Right ventricle myocardium superior (tissue), 1 donor: ENCODE measurements at places on chromosomes 3 and 15. TPM values are rescaled to one million over a fixed set of nuclear protein-coding genes. Genes with fewer than 3 reads are reported as not detected.

GRCh38 chr3:12024959-12025570 lies 20.9 kb downstream of the SYN2 start:
- DNase-seq: no peak

DNA sequence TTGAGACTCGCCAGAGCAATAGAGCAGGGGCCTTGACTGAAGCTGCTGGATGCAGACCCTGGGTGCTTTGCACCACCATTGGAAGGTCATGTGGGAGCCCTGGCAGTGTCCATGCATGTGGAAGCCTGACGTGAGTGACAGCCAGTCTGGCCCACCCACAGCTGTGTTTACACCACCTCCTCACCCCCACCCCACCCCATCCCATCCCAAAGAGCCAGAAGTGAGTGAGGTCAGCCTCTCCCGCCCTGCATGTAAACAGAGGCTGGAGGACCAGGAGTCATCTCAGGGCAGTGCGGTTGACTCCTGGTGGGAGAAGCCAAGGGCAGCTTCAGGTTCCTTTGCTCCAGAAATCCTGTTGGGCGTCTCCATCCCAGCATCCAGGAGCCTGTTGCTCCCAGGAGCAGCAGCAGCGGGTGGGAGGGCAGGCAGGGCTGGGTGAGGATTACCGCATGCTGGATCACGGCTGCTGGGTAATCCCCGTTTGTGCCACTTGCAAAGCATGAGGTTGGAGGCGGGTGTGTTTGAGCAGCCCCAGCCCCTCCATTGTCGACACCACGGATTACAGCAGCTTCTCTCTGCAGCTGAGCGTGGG lies 44.6 kb downstream of the CORO2B start:
- DNase-seq: no peak

- DNase-seq: no peak
Measured at GRCh38 chr3:124360155-124360554, 368.2 kb upstream of the ROPN1 start.

DNA sequence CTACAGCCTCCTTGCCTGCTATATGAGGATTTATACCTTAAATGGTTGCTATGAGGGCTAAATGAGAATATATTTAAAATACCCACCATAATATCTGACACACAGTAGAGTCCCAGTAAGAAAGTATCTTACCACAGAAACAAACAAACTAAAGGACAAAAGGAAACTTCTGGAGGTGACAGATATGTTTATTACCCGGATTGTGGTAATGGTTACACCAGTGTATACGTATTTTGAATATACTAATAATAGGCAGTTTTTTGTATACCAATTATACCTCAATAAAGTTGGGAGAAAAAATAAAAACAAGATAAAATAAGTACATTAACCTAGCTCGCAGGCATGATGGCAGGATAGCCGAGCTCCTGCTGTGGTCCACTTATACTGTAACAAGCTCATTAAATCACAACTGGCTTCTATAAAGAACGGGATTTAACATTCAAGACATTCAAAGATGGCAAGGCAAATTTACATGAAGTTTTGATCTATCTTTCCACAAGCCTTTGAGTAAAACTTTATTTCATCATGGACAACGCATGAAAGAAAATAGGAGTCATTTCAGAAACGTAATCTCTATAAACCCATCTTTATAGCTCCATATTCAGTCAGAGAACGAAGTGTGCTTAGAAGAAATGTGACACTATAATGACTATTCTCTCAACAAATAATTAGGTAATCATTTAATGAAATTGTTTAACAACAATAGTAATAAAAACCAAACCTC lies 1.5 kb downstream of the RPN1 start:
- DNase-seq: no peak

GRCh38 chr3:99551520-99551919 lies 86.9 kb upstream of the COL8A1 start:
- DNase-seq: no peak

- no peak for DNase-seq
Measured at GRCh38 chr3:37897763-37898162, 36.1 kb downstream of the CTDSPL start.

DNA sequence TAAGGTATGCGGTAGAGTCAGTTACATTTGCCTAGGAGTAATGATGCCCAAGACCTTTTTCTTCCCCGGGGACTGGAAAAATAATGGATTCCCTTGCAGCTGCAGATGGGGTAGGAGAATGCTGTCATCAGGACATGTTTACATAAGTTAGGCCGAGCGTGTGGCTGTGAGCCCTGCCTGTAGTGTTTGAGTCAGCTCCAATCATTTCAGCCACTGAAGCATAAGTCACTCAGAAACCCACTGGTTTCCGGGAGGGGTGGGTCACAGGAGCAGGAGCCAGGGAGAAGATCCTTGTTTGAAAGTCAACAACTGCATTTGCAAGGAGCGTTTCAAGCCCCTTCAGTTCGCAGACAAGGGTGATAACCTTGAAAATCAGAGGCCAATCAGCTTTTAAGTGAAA lies 562.3 kb downstream of the MCTP2 start:
- no peak for DNase-seq

- DNase-seq: no peak
Measured at GRCh38 chr3:12854565-12854964, 13.2 kb upstream of the RPL32 start.

GRCh38 chr15:51023499-51023898 lies 71.2 kb downstream of the TNFAIP8L3 start:
- DNase-seq: no peak

DNA sequence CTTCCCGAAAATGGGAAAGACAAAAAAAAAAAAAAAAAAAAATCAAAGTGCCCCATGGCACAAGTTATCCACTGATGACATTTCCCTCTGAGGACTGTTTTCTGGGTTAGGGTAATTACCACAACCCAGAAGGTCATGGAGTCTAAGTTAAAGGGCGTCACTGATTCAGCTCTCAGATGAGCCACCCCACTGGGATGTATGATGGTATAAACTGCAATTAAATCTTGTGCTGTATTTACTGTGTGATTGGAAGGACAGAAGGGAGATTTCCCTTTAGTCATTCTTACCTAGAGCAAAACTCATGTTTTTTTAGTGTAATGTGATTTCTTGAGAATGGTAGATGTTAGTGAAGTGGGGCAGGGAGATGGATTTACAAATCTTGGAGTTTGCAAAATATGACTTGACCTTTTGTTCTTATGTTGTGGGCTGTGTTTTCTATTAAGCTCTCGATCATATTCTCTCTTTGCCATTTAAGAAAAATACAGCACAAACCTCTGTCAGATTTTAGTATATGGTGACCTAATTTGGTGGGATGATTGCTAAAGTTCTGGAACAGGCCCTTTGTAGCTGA lies 244.2 kb downstream of the PTPRG start:
- no peak for DNase-seq

- DNase-seq: no peak
Measured at GRCh38 chr3:60226912-60227311, 1024.3 kb downstream of the FHIT start.

- DNase-seq: no peak
Measured at GRCh38 chr3:69241769-69242168, 119.4 kb upstream of the LMOD3 start.

- DNase-seq: no peak
Measured at GRCh38 chr3:44467241-44467640, 10.2 kb downstream of the ZNF445 start.

GRCh38 chr3:134320749-134321148 lies 53.5 kb downstream of the AMOTL2 start:
- DNase-seq: no peak

GRCh38 chr15:63905558-63906265 lies 72.0 kb upstream of the HERC1 start:
- no peak for DNase-seq

GRCh38 chr3:27326629-27327545 lies 42.3 kb downstream of the NEK10 start:
- no peak for DNase-seq

DNA sequence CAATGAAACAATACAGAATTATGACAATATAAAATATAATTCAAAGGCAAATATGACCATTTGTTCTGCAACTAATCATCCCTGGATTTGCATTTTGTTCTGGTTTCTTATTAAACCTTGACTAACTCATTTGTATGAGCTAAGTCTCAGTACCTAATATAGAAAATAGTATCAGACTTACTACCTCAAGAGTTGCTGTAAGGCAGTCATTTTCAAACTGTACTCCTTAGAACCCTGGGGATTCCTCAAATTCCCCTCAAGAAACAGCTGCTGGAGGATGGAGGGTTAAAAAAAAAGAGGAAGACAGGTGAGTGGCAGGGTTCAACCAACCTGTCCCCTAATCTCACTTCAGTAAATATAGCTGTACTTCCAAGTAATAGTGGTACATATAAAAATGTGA lies 11.1 kb downstream of the ZBTB11 start:
- DNase-seq: no peak

DNA sequence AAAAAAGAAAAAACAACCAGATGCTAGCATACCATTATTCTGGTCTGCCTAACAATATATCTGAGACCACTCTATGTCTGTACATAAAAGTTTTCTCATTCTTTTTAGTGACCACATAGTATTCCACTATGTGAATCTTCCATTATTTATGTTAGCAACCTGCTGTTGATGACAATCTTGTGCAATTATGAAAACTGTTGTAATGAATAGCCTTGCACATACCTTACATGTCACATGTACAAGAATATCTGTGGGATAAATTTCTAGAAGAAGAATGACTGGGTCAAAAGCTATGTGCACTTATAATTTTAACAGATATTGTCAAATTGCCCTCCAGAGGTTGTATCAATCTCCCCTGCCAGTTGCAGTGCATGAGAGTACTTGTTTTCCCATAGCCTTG lies 62.5 kb downstream of the ARHGAP31 start:
- DNase-seq: no peak

- DNase-seq: no peak
Measured at GRCh38 chr15:64314456-64314855, 41.5 kb downstream of the CSNK1G1 start.

LRRIQ4 gene
- not detected for total RNA-seq

UQCC5 gene
- total RNA-seq: 71.2 TPM

FSIP1 gene
- 0.91 TPM for total RNA-seq

EIF4G1 gene
- total RNA-seq: 254 TPM

USP19 gene
- 55.5 TPM for total RNA-seq

TNFAIP8L3 gene
- total RNA-seq: 6.5 TPM

DNAJA4 gene
- total RNA-seq: 79.9 TPM

CLSTN2 gene
- total RNA-seq: 7.8 TPM

EPHB1 gene
- total RNA-seq: 1.1 TPM
